ENCODE measurements at places on chromosomes 2 and 18. TPM values are rescaled to one million over a fixed set of nuclear protein-coding genes. Genes with fewer than 3 reads are reported as not detected.

The EVX2 gene
- polyA plus RNA-seq = 0.04 TPM

The ZNF521 gene
- polyA plus RNA-seq = 44.1 TPM

The CFAP65 gene
- 0.27 TPM for polyA plus RNA-seq

The RPRM gene
- polyA plus RNA-seq = 4.1 TPM

DNA sequence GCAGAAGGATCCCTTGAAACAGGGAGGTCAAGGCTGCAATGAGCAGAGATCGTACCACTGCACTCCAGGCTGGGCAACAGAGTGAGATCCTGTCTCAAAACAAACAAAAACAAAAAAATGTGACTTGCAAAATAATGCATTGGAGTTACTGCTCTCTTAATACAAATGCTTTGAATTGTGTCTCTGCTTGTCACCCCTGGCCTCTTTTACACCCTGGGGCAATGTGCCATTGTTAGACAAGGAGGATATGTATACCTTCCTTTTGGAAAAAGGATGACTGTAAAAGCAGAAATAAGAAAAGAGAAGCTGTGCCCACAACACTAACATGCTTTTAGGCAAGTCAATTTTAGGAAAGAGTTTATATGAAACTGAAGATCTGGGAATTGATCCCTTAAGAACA is 20.8 kb upstream of the C2orf74 start:
- DNase-seq = no peak

- no peak for DNase-seq
Measured at GRCh38 chr2:79887747-79888374, 375.0 kb downstream of the CTNNA2 start.

DNA sequence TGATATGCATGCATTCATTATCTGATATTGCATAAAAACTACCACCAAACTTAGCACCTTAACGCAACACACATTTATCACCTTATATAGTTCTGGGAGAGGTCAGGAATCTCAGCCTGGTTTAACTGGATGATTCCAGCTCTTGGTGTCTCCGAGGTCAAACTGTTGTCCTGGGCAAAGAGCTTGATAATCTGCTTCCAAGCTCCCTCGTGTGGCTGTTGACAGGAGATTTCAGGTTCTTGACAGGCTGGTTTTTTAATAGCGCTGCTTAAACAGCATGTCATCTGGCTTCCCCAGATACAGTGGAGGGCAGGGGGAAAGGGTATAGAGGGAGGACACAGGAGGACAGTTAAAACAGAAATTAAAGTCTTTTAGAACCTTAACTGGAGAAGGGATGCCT is 785.0 kb downstream of the CNTNAP5 start:
- peak; percentile 2 for DNase-seq

DNA sequence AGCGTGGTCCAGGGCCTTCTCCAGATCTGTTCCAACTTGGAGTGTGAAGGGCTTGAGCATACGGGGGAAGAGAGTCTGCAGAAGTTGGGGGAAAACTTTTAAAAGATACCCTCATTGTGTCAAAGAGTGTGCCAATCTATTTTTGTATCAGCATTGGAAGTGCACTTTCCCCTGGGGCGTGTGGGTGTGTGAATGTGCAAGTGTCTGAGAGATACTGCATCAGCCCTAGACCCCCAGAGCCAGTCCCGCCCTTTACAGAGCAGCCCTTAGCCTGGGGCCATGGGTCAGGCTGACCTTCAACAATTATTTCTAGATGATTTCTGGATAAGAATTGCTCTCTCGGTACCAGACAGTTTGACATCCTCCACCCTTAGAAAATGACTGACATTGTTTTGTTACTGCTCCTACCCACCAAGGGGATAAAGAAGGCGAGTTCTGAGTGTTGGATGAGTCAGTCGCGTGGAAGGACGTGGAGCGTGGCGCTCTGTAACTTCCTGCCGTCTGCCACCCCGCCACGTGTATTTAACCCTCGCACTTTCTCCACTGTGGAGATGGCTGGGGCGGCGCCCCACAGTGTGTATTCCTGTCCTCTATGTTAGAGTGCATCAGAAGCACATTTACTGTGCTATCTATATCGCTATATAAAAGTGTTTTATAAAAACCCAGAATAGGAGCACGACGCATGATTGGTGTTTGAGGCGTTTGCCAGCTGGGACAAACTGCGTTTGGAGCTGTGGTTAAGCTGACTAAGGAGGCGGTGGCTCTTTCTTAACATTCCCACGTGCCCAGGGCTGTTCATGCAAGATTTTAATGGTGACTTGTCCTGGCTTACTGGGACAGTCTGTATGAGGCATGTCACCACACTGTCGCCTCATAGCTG is 122.6 kb downstream of the CABLES1 start:
- DNase-seq = no peak

DNA sequence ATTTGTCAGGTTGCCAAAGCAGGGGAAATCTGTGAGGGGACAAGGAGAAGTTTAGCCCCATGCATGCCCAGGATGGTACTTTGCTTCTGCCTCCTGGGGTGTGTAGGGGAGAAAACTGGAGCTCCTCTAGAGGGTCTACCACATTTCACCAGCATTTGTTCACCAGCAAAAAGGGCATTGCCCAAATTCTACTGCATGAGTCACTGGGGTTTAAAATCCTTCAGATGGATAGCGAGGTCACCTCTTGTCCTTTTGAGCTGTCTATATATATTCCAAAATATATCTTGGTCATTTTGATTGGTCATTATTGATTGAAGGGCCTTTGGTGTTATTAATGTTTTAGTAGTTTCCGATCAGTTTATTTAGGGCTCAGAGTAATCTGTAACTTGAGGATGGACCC is 18.7 kb downstream of the FHOD3 start:
- DNase-seq = no peak

DNA sequence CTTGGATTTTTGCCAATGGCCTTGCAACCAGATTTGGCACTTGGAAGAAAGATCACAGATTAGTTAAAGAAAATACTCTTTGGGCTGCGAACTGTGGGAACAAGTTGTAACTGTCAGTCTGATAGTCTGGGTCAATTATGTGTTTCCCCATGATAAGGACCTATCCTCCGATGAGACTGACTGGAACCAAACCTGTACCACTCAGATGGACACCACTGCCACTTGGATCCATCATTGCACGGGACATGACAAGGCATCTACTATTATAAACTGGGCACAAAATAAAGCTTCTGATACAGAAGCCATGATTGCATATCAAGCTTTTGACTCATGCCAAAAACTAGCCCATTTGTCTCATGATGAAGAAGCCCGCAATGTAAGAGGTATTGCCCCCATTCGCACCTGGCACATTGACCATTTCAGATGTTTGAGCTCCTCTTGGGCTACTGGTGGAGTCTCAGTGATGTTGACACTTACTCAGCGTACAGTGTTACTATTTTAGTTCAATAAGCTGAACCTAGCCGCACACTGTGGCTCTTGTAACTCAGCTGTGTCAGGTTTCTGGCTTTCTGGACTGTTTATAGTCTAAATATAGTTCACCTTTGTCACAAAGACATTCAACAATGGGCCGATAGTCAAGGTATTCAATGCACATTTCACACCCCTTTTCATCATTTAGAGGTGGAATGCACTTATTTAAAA is 179.8 kb upstream of the RBBP8 start:
- no peak for DNase-seq

- no peak for DNase-seq
Measured at GRCh38 chr2:201182650-201183364, at the start of gene CASP10. Gene CASP10 (plus strand): TSS chr2:201183141. CDS start chr2:201185778, 2,637 bp downstream.

DNA sequence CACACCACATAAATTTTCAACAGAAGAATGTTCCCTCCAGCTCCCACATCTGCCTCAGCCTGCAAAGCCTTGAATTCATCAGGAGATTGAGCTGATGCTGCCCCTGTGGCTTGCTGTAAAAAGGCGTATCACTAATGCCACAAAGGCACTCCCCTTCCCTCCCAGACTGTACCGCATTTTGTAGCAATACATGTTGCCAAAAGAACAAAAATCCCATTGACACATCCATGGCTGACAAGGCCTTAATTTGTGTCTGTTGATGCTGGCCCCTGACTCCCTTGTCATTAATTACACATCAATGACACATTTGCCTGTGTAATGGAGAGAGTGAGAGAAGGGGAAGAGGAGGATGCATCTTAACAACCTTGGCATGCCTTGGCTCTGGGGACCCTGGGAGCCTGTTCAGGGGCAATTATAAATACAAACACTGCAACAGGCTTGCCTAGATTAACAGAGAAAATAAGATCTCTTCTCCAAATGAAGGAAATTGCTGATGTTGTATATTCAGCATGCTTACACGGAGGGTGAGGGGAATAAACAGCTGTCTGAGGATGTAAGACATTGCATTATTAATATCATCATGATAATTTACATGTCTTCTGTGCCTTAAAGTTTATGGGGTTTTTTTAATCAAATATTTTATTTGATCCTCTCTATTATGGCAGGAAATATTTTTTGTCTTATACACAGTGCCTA is 264.0 kb downstream of the SUCLG1 start:
- DNase-seq = peak; percentile 10

DNA sequence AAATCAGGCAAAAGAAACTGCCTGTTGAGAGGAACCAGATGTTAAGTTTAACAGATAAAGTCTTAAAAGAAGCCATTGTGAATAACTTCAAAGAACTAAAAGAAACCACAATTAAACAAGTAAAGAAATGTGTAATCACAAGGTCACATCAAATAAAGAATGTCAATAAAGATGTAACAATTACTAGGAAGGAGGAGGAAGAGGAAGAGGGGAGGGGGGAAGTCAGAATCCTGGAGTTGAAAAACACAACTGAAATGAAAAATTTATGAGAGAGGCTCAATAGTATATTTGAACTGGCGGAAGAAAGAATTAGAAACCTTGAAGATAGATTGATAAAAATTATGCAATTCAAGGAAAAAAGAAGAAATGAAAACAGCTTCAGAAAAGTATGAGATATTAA is 88.4 kb upstream of the CRIM1 start:
- no peak for DNase-seq

DNA sequence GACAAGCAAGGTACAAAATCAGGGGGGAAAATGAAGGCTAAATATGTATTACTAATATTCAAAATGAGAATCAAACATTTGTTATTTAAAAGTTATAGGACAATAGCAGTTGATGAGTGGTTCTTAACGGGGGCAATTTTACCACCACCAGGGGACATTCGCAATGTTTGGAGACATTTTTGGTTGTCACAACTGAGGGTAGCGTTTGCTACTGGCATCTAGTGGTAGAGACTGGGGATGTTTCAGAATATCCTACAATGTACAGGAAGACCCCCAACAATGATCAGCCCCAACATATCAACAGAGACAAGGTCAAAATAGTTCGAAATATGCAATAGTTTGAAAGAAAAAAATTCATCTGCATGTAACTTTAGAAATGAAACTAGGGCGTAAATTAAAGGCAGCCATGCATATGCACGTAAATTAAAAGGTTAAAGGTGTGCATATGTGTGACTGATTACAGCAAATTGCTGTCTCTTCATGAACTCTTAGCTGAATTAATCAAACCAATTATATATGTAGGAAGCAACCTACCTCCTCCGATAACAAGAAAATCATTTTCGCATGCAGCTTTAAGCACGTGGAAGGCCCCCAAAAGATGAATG is 61.2 kb upstream of the CUL3 start:
- no peak for DNase-seq

- DNase-seq = no peak
Measured at GRCh38 chr18:27124196-27124595, 60.9 kb downstream of the CHST9 start.

GRCh38 chr2:151556121-151556520 is 146.4 kb downstream of the RIF1 start:
- no peak for DNase-seq

DNA sequence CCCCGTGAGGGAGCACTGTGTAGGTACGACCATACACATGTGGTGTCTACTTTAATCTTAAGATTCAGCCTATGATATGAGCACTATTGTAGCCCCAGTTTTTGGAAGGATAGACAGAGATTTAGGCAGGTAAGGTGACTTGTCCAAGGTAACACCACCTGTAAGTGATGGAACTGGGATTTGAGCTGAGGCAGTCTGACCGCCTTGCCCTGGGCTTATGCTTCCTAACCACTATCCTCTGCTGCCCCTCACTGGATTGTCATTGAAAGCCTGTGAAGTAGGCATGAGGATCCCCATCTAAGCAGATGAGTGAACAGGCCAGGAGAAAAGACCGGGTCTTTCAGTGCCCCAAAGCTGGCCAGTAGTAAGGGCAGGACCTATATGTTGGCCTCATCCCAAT is 343.8 kb downstream of the CYRIA start:
- no peak for DNase-seq

- no peak for DNase-seq
Measured at GRCh38 chr2:32833709-32834108, 113.0 kb upstream of the LTBP1 start.

DNA sequence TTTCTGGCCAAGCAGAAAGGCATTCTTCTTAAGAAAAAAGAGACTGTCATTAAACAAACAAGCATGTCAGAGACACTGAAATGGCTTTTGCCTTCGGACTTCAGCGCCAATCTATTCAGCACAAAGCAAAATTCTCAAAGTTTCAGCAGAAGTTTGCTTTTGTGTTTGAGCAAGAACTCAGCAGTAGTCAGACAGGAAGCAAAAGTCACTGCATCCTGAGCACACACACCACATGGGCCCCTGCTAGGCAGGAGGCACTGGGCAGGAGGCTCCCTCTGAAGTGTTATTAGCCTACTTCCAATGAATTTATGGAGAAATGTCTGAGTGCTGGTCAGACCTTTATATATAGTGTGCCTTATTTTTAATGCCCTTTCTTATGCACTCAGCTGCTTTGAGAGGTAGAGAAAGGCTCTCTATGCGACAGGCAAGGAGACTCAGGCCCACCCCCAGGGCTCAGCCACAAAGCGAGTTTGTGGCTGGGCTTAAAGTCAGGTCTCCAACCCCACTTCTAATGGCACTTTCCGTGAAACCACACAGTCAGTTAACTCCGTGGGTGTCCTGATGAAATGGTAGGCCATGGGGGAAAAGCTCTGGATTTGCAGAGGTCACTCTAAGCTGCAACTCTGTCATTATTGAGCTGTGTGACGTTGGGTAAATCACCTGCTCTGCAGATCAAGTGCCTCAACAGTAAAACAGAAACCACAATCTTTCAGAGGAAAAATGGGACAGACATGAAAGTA is 161.0 kb upstream of the TMEM200C start:
- DNase-seq = no peak

- DNase-seq = no peak
Measured at GRCh38 chr2:142075826-142076225, 55.0 kb downstream of the LRP1B start.

GRCh38 chr2:227939271-227940027 is 68.0 kb downstream of the DAW1 start:
- DNase-seq = no peak

DNA sequence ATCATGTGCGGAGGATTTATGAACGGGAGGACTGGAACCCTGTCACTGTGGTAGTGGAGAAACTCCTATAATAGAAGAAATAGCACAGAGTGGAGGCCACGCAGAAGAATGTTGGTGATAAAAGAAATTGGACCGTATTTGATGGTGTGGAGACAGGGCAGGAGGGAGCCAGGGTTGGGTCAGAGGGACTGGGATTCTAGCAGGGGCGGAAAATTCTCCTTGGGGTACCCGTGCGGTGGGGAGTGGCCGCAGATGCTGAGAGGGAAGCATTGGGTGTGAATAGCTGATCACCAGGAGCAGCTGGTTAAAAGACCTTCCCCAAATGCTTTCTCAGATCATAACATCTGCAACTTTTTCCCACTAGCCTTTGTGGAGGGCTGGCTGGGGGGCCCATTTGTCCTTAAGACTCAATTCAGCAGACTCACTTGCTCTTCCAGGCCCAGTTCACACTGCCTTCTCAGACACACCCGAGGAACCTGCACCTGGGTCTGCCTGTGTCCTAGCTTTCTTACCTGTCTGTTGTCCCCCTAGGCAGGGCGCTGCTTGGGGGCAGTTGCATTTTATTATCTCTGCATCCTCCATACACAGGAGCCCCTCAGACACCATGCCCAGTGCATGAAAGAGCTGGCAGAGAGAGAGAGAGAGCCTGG is 7.1 kb downstream of the SH3BP4 start:
- DNase-seq = no peak

GRCh38 chr18:66729442-66730239 is 125.8 kb upstream of the CDH19 start:
- DNase-seq = no peak
